ENCODE measurements at places on chromosomes 12 and 14.

- no peak for DNase-seq
Observed at GRCh38 chr12:62525271-62525670, 58.6 kb downstream of the MON2 start.

DNA sequence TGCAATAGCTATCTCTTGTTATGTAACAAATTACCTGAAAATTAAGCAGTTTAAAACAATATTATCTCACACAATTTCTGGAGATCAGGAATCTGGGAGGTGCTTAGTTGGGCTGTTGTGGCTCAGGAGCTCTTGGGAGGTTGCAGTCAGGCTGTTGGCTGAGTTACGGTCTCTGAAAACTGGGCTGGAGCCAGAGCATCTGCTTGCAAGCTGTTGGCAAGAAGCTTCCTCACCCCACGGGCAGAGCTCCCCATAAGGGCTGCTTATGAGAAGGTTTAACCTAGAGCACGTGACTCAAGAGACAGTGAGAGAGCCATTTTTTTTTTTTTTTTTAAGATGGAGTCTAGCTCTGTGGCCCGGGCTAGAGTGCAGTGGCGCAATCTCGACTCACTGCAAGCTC is 346.8 kb downstream of the ATP23 start:
- no peak for DNase-seq

DNA sequence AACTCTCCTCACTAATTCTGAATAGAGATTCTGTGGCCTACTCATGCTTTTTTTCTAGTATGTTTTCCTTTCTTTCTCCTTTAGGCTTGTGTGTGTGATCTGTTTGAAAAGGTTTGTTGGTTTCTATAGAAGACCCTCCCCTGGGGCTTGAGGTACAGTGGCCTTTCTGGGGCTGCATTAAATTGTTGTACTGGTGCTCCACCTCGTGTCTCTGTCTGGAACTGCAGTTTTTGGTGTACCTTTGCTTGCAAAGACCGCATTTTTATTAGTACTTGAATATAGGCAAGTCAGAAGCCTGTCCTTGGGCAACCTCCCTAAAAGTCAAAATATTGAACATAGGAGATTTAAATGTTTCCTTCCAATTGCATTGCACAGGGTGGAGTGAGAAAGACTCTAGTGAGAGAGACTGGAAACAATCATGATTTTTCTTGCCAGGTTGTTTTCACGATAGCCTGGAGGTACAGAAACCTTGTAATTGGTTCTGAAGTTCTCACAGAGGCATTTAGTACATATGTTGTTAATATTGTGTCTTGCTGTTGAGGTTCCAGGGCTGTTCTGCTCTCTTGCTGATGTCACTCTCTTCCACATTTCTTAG is 39.0 kb downstream of the SLCO1B1 start:
- DNase-seq, result peak; percentile 46

DNA sequence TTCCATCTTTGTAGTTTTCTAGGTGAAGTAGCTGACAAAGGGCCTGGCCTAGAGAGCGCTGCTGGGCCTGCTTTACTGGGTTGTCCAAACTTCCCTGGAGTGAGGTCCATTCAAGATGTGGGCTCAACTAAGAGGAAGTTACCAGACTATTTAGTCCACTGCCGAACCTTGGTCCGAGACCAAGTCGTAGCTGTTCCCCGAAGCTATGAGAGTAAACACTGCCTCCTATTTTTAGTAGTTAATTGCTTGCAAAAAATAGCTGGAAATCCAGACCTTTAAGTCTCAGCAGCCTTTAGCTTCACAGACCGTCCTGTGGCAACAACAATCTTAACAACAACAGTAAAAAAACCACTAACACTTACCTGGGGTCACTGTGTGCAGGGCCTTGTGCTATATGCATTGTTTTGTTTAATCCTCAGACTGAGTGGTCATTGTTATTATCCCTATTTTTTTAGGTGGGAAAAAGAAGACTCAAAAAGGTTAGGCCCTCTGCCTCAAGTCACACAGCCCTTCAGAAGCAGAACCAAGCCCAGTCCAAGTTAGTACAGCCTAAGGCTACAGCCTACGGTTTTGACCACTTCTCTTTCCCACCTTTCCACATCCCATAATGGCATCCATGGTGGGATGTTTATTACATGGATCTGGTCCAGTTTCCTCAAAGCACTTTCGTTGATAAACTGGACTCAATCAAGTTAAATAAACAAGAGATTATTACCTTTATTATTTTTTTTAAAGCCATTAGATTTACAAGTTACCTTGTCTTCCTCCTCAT is 30.6 kb downstream of the SOCS2 start:
- DNase-seq, result no peak

GRCh38 chr14:52068615-52069306 is at the start of gene NID2:
Gene NID2, minus strand, starts transcription at chr14:52069059. Its CDS starts 65 bp downstream, at chr14:52068994.
- peak; percentile 95 for DNase-seq

DNA sequence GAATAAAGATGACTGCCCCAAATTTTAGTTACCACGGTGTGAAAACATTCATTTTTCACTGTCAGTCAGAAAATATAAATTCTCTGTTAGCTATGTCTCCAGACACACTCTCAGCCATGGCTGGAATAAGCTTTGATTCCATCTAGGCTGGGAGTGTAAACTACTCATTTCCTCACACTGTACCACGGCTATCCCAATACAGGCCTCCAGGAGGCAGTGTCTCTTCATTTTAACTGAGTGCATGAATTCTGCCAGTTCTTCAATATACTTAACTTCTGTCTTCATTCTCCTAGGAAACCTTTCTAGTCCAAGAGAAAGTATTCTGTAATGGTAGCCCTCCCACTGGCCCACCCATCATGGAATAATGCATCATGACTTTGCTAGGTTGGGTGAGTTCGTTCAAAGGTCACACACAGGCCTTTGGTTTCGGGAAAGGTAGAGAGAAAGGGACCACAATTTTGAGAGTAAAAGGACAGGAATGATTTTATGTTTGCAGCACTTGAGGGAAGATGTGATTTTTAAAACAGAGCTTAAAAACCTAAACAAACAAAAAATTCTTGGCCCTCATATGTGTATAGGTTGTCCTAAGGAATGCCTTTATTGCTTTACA is 381.1 kb downstream of the SEC23A start:
- DNase-seq, result peak; percentile 56

GRCh38 chr12:13443498-13443897 is 247.0 kb downstream of the EMP1 start:
- no peak for DNase-seq

GRCh38 chr12:103350116-103350515 is 145.7 kb downstream of the C12orf42 start:
- DNase-seq, result no peak

DNA sequence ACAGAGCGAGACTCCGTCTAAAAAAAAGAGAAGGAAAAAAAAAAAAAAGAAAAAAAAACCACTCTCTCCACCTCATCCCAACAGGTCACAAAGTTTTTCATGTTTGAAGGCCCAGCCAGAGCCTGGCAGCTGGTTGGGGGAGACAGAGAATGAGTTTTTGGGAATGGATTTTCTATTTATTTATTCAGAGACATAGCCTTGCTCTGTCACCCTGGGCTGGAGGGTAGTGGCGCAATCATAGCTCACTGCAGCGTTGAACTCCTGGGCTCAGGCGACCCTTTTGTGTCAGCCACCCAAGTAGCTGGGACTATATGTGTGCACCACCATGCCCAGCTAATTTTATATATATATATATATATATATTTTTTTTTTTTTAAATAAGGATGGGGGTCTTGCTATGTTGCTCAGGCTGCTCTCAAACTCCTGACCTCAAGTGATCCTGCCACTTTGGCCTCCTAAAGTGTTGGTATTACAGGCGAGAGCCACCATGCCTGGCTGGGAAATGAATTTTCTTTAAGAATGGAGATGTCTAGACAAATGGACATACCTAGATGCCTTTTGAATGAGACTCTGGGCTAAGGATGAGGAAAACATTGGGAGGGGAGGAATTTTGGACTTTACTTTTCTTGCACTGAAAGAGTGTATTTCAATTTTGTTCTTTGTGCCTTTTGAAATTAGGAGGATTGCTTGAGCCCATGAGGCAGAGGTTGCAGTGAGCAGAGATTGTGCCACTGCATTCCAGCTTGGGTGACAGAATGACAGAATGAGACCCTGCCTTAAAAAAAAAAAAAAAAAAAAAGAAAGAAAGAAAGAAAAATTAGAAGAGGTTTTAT is 16.9 kb upstream of the PPP1R1A start:
- DNase-seq, result no peak

DNA sequence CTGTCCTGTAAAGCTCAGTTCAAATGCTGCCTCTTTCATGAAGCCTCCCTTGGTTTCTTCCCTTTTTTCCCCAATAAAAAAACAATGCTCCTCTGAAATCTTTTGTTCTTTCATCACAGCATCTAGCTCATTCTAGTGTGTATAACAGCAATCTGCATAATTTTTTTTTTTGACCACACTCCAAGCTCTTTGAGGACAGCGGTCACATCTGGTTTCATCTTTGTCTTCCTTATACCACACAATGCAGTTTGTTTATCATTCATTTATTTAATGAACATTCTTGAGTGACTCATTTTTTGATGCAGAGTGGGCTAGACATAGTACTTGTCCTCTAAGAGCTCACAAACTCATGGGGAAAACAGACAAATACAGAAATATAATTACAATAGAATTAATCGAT is 7.3 kb downstream of the GNG2 start:
- DNase-seq, result no peak

DNA sequence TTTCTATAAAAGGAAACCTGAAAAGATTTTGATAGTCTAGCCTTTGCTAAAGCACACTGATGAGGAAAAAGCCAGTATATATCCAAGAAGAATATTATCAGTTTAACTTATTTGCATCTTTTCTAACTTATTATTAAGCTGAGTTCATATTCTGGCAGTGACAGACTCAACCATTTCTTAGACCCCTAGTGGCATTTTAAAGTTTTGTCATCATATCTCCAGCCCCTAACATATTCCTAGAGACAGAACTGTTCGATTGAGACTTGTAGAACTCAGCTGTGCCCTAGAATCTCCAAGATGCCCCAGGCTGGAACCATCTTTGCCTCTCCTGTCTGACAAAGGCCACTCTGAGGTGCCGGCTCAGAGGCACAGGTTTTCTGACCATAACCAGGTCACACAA is 365.6 kb downstream of the NELL2 start:
- DNase-seq, result no peak

GRCh38 chr12:49776413-49776812 is 35.1 kb downstream of the TMBIM6 start:
- peak; percentile 77 for DNase-seq

DNA sequence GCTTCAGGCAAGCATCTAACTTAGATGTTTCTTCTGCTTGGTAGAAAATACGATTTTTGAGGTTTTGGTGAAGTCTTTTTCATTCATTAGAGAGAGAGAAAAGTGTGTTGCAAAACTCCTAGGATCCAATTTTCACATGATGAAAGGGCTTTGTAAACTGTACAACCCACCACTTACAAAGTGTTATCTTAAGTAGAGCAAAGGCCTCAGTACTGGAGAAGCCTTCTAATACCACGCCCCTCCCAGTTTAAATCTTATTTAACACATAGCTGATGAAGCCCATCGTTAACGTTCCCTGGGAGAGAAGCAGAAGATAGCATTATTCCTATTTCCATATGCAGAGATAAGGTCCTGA is 869 bp downstream of the APOLD1 start:
- no peak for DNase-seq

DNA sequence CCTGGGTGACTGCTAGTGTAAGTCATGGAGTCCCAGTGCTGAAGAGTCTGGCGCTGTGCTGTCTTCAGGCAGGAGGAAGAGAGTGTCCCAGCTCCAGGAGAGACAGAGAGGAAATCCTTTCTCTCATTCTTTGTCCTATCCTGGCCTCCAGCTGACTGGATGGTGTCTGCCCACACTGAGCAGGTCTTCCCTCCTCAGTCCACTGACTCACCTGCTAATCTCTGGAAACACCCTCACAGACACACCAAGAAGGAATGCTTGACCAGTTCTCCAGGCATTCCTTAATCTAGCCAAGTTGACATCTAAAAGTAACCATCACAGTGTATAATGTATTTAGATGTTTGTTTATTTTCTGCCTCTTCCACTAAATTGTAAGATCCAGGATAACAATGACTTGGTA is 53.9 kb downstream of the EMP1 start:
- DNase-seq, result no peak

DNA sequence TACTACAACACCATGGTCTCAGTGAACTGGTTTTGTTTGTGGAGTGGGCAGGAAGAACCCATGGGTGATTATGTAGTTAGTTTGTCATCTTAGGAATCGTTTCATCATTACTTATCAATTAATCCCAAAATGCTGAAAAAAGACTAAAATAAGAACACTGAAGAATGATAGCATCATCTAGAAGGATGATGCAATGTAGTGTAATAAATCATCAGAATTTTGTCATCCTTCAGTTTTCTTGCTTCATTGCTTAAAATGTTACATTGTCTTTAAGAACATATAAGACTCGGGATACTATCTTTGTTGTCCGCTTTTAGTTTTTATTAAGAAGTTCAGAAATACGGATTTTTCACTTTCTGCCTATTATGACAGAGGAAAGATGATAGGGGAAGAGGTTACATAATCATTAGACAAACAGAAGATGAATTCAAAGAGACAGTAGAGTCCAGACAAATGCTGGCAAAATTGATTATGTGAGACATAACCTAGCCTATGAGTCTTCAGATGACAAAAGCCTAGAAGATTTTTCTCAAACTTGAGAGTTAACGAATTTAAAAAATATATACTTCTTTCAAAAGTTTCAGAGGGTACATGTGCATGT is 10.8 kb upstream of the SMOC1 start:
- DNase-seq, result no peak

DNA sequence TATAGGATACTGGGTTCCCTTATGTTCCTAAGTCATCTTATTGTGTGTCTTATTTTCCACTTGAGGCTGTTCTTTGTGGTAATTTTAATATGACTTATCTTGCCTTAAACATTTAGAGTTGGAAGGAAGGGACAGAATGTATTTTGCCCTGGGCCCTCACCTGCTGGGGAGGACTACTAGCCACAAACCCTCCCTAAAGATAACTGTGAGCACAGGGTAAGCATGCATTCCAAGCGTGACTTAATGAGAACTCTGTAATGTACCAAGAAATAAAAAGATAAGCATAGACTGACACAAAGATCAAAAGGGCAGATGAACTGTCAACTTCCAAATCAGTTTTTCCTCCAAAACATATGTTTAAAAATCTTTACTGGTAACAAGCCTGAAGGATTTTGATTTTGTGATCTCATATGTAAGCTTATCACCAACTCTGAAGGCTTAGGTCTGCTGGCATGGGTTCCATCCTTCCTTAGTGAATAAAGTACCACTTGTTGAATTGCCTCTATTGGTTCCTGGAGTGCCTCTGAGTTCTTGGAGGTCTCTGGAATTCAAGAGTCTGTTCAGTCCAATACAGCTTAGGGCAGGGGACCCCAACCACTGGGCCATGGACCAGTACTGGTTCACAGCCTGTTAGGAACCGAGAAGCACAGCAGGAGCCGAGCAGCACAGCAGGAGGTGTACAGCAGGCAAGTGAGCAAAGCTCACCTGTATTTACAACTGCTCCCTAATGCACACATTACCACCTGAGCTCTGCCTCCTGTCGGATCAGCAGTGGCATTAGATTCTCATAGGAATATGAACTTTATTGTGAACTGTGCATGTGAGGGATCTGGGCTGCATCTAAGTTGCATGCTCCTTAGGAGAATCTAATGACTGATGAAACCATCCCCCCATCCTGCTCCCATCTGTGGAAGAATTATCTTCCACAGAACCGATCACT is 29.8 kb upstream of the NFYB start:
- no peak for DNase-seq

GRCh38 chr12:4202487-4202886 is 71.1 kb upstream of the CCND2 start:
- DNase-seq, result no peak
